ENCODE measurements at places on chromosomes 2 and 18.

- DNase-seq = no peak
Measured at GRCh38 chr18:78242254-78242643, 737.4 kb upstream of the SALL3 start.

DNA sequence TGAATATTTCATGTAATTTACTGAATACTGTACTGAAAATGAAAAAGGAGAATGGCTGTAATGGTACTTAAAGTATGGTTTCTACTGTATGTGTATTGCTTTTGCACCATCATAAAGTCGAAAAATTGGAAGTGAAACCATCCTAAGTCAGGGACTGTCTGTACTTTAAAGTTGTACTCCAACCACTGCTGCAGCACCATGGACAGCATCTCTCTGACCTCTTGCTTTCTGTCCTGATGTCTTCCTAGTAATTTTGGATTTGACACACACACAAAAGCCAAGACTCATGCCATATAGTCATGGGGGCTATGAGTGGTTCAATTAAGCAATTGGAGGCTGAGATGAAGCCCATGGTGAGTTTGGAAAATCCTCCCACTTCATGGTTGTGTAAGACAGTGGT lies 256.3 kb upstream of the PKDCC start:
- DNase-seq = no peak

DNA sequence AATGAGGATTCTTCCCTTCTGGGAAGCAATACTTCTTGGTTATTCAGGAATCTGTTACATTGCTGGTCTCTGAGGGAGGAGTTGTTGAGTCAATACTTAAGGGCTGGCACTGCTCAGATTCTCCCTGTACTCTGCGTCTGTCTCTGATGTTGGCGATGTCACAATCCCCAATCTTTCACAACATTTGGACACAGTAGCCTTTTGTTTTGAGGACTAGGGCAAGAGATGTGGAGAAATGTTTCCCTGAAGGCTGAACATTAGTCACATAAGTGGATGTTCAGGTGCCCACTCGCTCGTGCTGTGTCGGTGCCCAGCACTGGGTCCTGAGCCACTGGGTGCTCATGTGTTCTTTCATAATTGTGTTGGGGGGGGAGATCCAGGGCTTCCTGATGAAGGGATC lies 55.0 kb downstream of the MAPK4 start:
- DNase-seq = no peak

DNA sequence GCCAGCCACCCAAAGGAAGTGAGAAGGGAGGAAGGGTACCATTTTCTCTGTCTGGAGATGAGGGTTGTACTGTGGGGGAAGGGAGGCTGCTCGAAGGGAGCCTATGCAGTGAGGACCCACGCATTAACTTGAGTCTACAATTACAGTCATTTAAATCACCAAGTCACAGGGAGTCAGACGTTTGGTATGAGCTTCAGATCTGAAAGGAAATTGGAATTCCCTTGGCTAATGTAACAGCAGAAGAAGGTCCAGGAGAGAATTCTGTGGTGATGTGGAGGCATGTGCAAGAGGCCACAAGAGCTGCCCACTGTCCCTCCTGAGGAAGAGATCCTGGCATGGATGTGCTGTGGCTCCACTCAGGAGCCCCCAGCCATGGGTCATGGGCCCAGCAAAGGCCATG lies 22.5 kb downstream of the DAPL1 start:
- DNase-seq = no peak

- DNase-seq = no peak
Measured at GRCh38 chr18:25243754-25244153, 108.2 kb downstream of the ZNF521 start.

- DNase-seq = no peak
Measured at GRCh38 chr2:121196849-121197155, 88.2 kb downstream of the TFCP2L1 start.

DNA sequence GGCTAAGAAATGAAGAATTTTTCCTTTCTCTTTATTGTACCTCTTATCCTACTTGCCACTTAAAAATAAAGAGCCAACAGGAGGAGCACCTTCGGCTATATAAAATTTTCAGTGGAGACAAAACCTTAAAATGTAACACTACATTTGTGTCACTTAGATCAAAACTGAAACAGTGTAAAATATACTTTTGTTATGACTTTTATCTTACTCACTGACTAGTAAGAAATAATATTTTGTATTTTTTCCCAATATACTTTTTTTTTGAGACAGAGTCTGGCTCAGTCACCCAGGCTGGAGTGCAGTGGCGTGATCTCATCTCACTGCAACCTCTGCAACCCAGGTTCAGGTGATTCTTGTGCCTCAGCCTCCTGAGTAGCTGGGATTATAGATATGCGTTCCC lies 28.3 kb downstream of the KCNJ13 start:
- no peak for DNase-seq

GRCh38 chr2:205692104-205692503 lies 9.8 kb downstream of the NRP2 start:
- no peak for DNase-seq

DNA sequence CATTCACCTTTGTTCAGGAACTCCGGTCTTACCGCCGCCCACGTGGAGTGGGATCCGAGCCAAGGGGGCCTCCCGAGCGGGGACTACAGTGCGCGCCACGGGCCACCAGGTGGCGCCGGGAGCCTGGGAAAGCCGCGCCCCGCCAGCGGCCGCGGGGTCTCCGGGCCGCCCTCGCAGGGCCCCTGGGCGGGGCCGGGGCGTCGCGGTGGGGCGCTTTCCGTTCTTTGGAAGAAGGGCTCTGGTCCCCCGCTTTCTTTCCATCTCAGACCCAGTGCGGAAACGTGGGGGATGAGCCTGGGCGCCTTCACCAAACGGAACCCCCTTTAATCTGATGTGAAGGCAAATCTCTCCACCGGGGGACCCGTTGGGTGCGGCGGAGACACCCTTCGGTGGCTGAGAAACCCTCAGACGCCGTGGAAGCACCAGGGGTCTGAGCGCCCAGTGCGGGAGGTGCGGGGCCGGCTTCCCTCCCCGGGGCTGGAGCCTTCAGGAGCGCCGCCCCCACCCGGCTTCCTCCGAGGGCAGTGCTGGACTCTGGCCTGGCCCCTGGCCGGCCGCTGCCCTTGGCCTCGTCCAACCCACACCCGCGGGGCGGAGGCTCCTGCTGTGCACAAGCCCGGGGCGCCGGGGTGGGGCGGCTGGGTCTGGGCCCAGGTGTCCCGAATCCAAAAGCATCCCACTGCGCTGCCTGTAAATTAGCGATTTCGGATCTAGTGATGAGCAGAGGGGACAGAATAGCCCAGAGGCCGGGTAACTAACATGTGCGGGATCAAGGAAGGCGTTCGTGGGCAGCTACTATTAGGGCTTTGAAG lies 44.6 kb downstream of the GORASP2 start:
- DNase-seq = peak; percentile 33

- no peak for DNase-seq
Measured at GRCh38 chr2:54455131-54455562, 980 bp upstream of the SPTBN1 start.
